Hippocampal formation (tissue), 2 donors: ENCODE measurements at places on chromosomes 1 and 21.

GRCh38 chr1:201778279-201779065, 50.5 kb upstream of the IPO9 start:
- DNase-seq, result no peak

GRCh38 chr1:245181158-245181517, 26.4 kb downstream of the KIF26B start:
- DNase-seq, result no peak

GRCh38 chr1:116002781-116003420, 26.6 kb downstream of the SLC22A15 start:
- peak; percentile 89 for DNase-seq

- peak; percentile 40 for DNase-seq
These were observed 18.2 kb downstream of the PHLDA3 start for GRCh38 chr1:201450721-201451291.

DNA sequence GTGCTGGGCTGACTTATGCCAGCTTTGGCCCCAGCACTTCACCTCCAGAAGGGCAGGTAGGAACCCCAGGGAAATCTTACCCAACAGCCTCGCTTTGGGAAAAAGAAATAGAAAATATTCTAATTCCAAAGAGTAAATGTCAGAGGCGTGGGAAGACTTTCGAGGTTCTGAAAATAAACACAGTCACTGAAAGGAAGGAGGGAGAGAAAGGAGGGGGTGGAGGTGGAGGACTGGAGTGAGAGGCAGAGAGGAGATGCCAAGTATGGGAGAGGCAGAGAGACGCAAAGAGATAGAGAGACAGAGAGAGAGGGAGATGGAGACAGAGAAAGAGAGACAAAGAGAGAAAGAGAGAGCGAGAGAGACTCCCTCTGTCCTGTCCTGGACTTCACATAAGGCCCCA, 395.0 kb downstream of the PTPRU start:
- no peak for DNase-seq

DNA sequence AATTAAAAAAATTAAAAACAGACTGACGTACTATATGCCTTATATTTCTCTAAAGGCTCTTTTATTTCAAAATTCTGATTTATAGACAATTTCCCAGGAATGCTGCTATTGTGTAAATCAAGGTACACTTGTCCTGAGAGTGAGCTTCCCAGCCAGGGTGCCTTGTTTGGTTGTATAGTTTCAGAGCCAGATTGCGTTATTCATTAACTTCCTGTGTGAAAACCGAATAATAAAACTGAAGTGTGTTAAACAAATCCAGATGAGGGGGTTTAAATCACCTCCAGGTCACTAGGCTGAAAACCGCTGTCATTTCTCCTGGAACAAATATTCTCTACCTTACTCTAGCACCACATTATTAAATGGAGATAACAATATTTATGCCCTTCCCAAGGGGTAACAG, 68.7 kb downstream of the LMX1A start:
- no peak for DNase-seq

DNA sequence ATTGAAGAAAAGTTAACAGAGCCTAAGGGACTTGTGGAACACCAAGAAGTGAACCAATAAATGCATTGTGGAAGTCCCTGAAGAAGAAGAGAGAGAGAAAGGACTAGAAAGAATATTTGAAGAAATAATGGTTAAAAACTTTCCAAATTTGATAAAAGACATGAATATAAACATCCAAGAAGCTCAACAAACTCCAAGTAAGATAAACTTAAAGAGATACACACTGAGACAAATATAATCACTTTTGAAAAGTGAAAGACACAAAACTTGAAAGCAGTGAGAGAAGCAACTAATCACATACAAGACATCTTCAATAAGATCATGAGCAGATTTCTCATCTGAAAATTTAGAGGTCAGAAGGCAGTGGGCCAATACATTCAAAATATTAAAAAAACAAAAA, 91.2 kb downstream of the MPZL1 start:
- DNase-seq, result no peak

GRCh38 chr1:198858033-198858432, 219.2 kb downstream of the PTPRC start:
- DNase-seq, result no peak
